Chondrocyte (in vitro differentiated cells): ENCODE measurements at places on chromosomes 5 and 9. TPM values are rescaled to one million over a fixed set of nuclear protein-coding genes. Genes with fewer than 3 reads are reported as not detected.

- no peak for DNase-seq
These were observed 24.1 kb downstream of the CDK5RAP2 start for GRCh38 chr9:120555839-120556238.

DNA sequence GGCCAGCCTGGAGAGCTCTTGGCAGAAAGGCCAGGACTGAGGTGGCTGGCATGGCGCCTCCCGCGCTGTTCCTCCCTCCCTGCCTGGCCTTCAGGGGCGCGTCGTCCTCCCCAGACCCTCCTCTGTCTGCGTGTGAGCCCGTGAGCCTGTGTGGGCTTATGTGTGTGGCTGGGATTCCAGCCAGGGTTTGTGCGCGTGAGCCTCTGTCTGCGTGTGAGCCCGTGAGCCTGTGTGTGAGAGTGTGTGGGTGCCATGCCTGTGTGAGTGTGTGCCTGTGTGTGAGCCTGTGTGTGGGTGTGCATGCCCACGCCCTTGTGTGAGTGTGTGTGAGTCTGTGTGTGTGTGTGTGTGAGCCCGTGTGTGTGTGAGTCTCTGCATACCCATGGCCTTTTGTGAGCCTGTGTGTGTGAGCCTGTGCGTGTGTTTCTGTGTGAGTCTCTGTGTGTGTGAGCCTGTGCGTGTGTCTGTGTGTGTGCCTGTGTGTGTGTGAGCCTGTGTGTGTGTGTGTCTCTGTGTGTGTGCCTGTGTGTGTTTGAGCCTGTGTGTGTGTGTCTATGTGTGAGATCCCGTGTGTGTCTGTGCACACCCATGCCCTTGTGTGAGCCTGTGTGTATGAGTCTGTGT is 13.0 kb downstream of the RXRA start:
- no peak for DNase-seq

STK32A gene
- total RNA-seq: 0.12 to 0.31 TPM in 2 of 3 replicates, not detected in the other

TLN1 gene
- total RNA-seq: 490 to 684 TPM (median 655 TPM) in 3 replicates

DNA sequence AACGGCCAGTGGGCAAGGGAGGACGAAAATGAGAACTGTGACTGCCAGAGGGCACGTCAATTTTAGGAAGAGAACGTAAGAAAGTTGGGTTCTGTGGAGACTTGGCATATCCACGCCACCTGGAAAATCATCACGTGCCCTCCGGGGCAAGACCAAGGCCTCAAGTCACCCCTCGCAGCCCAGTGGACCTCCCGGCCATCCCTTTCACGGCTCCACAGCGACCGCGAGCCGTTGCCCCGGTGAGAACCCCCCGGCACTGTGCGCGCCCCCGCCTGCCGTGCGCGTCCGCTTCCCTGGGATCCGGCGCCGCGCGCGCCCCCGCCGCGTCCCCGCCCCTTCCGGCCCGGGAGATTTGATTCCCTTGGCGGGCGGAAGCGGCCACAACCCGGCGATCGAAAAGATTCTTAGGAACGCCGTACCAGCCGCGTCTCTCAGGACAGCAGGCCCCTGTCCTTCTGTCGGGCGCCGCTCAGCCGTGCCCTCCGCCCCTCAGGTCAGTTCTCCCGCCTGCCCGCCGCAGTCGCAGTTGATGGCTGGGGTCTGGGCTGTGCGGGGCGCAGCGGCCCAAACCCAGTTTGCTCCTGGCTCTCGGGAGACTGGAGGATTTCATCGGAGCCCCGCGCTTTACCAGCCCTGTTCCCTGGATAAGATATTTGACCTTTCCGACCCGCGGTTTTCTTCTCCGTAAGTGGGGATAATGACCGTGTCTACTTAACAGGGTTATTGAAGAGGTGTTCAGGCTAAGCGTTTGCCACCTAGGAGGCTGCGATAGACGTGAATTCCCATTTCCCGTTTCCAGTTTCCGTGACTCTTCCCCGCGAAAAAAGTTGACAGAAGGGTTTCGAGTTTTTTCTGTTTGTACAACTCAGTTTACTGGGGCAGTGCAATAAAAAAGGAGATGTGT is at the start of gene MELK:
MELK (plus strand) TSS at position 381 of the 904 bp plus-strand sequence. CDS start 8,787 bp downstream, outside the sequence.
- DNase-seq: peak; percentile 87

PCDHGC5 gene
- 1.7 to 3.6 TPM (median 2.0 TPM) in 3 replicates for total RNA-seq

DNA sequence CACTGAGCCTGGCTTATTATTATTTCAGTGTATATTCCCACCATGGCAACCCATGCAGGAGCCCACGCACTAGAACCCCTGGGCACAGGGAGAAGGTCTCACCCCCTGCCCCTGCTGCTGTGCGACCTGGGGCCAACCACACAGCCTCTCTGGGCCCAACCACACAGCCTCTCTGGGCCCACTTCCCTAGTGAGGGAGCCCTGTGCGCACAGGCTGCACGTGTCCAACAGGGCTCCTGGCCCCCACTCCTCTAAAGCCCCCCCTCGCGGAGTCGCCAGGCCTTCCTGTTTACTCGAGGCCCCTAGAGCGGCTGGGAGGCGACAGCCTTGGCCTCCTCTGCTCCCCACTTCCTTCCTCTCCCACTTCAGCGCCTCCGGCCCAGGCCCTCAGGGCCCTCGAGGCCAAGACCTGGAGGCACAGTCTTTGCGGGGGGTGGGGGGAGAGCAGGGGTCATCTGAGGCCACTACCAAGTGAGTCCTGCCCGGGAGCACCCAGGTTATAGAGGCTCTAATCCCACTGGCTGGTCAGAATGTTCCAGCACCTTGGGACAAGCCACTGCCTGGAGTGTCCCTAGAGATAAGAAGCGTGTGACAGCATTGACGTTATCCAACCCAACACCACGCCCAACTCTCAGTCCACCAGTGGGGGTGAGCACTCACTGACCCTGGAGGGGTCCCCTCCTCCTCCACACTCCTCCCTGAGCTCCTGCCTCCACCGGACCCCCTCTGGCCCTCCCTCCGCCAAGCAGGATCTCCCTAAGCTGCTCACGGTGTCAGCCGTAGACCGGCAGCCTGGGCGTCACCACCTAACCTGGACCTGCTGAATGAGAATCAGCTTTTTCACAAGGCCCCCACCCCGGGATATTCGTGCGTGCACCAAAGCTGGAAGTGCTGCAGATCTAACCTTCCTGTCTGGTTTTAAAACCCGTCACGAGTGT is 7.9 kb upstream of the ENG start:
- no peak for DNase-seq

SLC34A3 gene
- total RNA-seq: not detected in 3 replicates

DNA sequence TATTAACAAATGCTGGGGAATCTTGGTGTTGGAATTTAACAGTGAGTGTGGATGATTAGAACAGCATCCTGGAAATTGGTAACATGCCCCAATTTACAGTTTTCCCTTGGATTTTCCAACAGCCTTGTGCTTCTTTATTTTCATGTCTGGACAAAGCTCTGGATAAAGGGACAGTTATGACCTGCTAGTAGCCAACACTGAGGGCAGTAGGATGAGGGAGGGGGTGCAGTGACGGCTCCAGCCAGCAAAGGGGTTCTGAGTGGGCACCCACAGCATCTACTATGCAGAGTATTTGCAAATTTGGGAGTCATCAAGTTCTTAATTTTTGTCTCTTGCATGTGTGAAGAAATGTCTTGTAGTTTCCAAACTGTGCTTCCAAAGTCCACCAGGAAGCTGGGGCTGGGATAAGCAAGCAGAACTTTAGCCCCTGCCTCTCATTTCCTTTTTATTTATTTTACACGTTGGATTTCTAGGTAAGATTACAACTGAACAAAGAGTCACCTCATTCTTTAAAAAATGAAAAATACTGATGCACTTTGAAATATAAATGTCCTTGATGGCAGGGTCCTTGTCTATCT is 63.0 kb upstream of the SELENOP start:
- no peak for DNase-seq

LCN1 gene
- 0.60 TPM in 1 of 3 replicates, not detected in the others for total RNA-seq

CCDC127 gene
- total RNA-seq: 8.0 to 10.4 TPM (median 9.6 TPM) in 3 replicates

GRCh38 chr9:127366594-127366993 is 30.4 kb upstream of the SLC2A8 start:
- no peak for DNase-seq

DNA sequence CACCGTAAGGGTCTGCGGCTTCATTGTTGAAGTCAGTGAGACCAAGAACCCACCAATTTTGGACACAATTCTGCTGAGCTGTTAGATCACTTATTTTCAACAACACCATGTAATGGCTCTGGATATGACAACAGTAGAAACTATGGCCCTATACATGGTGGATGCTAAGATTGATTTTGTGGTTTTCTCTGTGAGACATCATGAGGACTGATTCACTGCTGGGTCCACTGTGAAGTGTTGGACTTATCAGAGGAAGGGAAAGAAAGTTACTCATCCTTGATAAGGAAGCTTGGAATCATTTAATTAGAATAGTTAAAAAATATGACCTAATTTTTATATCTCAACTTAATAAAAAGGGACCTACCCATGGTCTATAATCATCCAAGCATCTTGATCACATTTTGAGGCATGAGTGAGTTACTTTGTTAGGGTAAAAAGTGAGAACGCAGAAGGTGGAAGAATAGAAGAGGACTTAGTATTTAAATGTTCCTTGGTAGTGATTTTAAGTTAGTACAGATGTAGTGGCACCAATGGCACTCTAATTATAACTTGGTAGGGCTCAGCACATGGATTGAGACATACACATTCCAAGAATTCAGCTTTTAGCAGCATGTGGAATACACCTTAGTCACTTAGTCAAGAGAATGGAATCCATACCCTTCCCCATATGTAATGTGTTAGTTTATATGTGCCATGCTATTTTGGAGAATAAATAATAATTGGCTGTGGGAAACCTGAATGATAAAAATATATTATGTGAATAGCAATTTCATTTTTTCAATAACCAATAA is 123.5 kb upstream of the CD180 start:
- no peak for DNase-seq

GRCh38 chr5:96503501-96504236 is 70.6 kb upstream of the PCSK1 start:
- no peak for DNase-seq

DNA sequence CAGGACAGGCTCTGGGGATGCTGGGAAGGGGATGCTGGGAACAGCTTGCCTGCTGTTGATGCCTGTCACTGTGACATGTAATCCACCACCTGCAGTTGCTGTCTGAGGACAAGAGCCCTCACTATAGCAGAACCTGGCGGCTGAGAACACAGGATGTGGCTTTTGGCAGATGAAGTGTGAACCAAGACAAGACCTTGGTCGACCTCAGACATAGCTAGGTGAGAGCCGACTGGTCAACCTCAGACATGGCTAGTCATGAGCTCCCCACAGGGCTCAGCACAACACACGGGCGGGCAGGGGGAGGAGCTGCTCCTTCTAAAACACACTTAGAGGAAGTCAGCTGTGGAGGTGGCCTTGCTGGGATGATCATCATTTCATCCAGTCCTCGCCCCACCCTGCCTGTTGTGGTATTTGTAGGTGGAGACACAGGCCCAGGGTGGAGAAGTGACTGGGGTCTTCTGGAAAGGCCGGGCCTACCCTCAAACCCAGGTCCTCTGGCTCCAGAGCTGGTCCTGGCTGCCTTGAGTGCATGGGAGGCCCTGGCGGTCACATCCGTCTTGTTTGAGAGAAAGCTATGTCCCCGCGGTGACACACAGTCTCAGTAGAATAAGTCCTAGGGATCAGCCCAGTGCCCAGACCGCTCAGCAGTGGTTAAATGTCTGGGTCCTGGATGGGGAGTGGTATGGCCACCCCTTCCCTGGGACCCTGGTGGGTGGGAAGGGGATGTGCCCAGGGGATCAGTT is 6.1 kb downstream of the SUSD3 start:
- DNase-seq: no peak

SMIM15 gene
- 53.8 to 56.6 TPM (median 54.3 TPM) in 3 replicates for total RNA-seq

- no peak for DNase-seq
These were observed 104.6 kb upstream of the BOD1 start for GRCh38 chr5:173720953-173721600.

- no peak for DNase-seq
These were observed 74.2 kb downstream of the MAMDC2 start for GRCh38 chr9:70117835-70118319.

SPATA31E1 gene
- total RNA-seq: not detected in 3 replicates

ATP10B gene
- total RNA-seq: not detected in 3 replicates

GADD45G gene
- 1.5 to 4.6 TPM (median 3.2 TPM) in 3 replicates for total RNA-seq

DNA sequence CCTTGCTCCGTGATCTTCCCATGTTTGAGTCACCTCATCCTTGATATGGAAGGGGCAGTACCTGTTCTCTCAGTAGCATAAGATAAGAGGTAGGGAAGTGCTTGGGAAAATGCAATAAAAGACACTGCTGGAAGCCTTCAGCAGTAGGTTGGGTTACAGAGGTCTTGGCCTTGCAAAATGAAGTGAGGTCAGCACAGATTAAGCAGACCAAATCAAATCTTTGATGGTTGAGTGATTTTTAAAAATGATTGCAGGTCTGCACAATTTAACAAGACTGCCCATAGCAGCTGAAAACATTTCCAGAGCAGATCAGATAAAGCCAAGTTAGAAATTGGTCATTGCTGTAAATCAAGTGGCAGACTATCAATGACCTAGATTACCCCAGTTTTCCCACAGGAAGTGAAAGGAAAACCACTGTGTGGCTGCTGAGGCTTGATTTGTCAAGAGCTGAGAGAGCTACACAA is 32.9 kb downstream of the PALM2AKAP2 start:
- DNase-seq: no peak

FOXD4L3 gene
- total RNA-seq: 0.41 TPM in 1 of 3 replicates, not detected in the others

GRCh38 chr9:124345751-124346281 is 69.4 kb downstream of the PSMB7 start:
- peak; percentile 77 for DNase-seq

WNT8A gene
- total RNA-seq: not detected in 3 replicates

SNAPC3 gene
- 38.1 to 43.3 TPM (median 38.3 TPM) in 3 replicates for total RNA-seq

DNA sequence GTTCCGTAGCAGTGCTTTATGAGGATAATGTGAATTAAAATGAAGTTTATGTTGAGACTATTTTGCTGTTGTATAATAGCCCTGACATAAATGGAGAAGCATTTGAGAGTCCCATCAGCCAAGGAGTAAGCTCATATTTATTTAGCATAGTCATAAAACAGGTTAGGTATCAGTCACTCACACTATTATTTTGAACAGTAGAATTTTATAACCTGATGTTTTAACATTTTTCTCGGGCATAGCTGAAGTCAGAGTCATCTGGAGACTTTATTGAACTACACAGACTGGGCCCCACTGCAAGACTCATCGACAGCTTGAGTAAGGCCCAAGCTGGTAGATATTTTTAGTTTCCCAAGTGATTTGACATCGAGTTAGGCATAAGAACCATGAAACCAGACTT is 620.3 kb upstream of the WWC1 start:
- no peak for DNase-seq

DNA sequence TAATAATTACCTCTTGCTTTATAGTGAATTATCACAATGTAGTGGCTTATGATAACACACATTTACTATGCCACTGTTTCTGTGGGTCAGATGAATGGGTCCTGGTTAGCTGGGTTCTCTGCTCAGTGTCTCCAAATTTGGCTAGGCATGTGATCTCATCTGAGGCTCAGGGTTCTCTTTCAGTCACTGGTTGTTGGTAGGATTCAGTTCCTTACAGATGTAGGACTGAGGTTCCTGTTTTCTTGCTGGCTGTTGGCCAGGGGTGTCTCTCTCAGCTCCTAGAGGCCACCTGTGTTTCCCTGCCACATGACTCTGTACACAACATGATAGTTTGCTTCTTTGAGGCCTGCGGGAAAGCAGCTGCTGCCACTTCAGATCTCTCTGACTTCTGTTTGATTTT is 7.1 kb downstream of the NFX1 start:
- DNase-seq: no peak

GRCh38 chr5:133130387-133131118 is 78.7 kb downstream of the HSPA4 start:
- no peak for DNase-seq

GFI1B gene
- total RNA-seq: not detected in 3 replicates

- DNase-seq: no peak
These were observed 143.9 kb downstream of the DMRTA1 start for GRCh38 chr9:22590336-22591033.
